ENCODE measurements at places on chromosomes 16 and 17.
A peak's percentile ranks its signal among the peaks of the same experiment; 100 is the strongest.

DNA sequence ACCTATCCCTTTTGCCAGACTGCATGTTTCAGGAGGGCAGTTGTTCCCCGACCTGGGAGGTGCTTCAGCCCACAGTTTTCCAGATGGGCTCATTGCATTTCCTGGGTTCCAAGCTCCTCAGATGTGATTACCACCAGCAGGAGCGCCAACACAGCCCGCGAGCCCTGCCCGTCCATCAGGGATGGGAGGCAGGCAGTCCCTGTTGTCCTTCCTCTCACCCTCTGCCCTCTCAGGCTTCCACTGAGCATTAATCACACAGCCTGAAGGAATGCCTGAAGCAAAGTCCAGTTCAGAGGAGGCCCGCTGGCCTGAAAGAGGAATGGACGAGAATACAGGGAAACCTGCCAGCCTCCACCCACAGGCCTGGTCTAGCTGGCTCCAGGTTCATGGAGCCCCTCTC, 256.3 kb upstream of the SDK2 start:
- DNase-seq = no peak

DNA sequence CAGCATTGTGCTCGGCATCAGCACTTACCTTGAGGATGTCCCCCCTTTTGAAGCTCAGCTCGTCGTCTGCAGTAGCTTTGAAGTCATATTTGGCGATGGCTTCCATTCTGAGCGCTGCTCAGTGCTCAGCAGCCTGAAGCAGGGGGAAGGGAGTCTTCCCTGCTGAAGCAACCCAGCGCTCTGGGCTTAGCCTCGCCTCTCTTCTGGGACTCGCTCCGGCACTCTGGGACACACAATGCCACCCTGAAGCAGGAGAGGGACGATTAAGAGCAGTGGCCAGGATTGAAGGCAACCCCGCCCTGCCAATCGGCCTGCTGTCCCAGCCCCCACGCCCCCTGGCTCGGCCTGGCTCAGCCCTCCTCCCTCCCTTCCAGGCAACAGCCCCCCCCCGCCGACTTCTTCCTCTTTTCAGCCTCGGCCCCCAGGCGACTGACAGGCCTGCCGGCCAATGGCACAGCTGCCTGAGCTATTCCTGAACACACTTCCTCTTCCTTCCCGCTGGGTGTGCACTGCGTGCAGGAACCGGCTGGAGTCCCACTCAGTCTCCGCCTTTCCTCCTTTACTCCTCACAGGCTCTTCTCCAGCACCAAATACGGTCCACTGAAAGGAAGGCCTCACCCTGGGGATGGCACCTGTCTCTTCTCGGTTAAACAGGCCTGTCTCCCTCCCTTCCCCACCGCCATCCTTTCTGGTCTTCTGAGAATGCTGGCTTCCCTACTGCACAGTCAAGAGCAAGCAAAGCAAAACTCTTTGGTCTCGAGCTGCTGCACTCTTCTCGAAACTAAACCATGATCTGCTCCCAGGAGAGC, 11.8 kb downstream of the GRB2 start:
- peak; percentile 73 for DNase-seq

GRCh38 chr17:48751172-48751571, 22.6 kb upstream of the HOXB13 start:
- no peak for DNase-seq

DNA sequence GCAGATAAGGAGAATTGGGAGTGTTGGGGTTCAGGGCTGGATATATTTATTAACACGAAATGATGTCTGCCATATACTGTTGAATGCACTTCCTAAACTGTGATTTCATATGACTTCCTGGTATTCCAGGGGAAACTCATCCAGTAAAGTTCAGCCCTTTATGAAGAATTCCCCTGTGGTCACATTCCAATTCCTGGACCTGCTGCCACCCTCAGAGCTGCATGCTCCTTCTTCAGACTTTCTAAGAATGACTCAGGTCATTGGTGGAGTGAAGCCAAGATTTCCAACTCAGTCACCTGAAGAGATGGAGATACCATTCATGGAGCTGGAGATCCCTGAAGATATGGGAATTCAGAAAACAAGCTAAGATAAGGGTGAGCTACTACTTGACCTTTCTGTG, 114.2 kb upstream of the TMEM97 start:
- no peak for DNase-seq

DNA sequence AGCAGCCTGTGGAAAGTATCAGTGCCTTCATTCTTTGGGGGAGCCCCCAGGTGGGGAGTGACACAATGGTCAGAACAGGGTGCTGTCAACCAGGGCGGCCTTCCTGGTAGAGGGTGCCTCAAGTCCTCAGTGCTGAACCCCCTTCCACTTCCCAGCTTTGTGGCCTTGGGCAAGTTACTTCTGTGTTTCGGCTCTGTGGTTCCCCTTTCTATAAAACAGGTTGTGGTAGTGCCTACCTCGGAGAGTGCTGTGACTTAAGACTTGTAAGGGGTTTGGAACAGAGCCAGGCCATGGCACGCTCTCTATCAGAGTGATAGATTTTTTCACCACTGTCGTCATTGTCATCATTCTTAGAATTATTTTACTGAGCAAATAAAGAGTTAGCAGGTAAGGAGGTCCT, 141.1 kb downstream of the CCDC182 start:
- DNase-seq = peak; percentile 29

DNA sequence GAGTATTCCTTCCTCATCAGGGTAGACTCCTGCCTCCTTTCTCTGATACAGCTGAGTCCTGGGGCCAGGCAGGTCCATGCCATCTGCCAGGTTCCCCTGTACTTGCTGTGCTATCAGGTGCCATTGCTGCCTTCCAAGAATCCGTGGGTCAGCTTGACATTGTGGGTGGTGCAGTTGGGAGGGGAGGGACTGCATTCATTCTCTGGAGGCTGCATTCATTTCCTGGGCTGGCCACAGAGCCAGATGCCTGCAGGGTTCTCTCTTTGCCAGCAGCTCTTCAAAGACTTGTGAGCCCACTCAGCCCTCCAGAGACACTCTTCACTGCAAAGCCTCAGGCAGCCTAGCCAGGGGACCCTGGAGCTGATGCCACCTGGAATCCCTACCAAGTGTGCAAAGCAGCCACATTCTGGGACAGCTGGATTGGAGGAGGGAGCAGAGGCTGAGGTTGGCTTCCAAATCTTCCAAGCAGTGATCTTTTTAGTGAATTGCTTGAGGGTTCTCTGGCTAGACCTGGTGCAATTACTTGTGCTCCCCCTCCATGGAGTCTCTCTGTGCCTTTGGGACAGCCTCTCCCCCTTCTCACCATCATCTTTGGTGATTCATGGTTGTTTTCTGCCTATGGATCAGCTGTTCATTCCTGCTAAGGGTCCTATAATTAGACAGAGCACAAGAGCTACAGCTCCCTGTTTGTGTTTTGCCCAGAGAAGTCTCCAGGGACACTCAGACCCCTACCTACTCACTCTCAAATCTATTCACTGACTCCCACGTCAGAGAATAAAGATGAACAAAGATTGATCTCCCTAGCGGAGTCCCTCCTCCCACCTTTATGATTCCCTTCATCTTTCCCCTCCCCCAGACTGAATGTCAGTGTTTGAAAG, 20.9 kb downstream of the ANKFN1 start:
- no peak for DNase-seq

DNA sequence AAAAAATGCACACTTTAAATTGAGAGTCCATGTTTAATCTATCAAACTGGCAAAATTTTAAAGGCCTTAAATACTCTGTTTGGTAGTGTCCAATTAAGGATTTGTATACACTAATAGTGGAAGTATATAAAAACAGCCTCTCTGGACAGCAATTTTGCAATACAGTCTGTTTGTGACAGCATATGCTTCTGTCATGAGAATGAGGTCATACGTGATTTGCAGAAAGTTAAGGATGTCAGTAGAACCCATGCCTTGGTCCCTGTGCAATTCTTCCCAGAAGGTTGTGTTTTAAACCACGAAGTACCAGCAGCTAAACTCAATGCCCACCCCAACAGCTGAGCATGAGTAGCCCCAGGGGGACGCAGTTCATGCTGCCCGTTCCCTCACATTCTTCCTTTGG, 78.4 kb downstream of the AIPL1 start:
- no peak for DNase-seq

DNA sequence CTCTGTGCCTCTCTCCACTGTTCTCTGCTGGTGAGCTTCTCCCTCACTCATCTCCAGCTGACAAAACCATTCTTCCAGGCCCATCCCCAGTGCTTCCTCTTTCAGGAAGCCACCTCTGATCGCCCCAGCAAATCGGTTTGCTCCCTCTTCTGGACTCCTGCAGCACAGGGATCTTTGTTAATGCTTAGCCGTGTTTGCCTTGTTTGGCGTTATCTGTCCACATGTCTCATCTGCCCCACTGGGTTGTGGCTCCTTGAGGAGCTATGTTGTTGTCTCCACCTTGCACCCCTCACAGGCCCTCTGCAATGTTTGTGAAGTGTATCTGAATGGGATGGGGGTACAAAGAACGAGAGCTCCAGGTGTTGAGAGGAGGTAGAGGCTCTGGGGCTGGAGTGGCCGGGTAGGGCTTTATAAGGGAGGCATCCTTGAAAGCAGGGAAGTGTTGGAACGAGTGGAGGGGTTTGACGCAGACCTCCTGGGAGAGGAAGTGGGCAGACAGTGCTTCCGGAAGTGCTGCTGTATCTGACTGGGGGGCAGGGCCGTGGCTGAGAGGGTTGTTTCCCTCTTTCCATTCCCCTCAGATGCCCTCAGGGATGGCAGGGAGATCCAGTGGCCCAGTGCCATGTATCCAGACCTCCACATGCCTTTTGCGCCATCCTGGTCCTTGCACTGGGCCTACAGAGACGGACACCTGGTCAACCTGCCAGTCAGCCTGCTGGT, 27.8 kb downstream of the CASKIN2 start:
- DNase-seq = peak; percentile 18

DNA sequence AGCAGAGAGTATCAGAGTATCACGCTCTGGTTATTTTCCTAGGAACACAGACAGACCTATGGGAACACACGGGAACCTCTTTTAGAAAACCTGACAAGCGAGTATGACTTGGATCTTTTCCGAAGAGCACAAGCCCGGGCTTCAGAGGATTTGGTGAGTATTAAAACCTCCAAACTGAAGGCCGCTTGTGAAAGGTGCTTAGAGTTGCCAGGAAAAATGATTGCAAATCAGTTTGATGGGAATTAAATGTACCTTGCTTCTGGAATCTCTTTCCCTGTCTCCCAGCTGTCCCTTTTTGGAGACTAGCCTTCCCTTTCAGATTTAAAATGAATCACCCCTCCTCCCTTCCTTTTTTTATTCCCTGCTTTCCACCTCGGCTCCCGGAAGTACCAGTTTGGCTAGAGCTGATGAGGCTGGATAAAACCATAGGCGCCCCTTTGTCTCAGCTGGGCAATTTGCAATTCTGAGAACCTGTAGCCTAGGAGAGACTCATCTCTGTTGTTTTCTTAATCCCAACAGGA, 27.3 kb downstream of the KAT7 start:
- no peak for DNase-seq

- no peak for DNase-seq
Observed at GRCh38 chr16:50626868-50627267, 54.2 kb downstream of the SNX20 start.

GRCh38 chr17:14318918-14319205, 18.0 kb downstream of the HS3ST3B1 start:
- DNase-seq = no peak

DNA sequence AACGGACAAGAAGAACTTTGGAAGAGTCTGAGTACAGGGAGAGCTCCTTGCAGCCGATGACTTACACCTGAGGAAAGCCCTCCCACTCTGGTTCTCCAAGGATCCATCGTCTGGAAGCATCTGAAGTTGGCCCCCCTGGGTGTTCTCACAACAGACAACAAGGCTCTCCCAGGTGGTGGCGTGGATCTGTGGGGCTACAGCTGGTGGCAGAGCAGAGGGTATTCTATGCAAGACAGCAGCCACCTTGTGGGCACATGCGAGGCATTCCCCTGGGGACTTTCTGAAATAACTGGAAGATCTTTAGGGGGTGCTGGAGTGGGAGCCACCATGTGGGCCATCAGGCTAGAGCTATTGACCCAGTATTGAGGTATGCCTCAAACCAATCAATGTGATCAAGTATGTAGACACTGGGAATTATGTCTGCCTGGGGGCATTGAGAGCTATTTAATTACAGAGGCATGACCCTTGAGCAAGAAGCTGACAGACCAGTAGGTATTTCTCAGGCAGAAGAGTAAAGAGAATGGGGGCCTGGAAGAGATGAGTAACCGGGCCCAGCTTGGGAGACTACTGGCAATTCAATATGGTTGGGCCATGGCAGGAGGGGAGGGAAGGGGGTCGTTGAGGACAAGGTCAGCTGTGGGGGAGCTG, 6.9 kb upstream of the KRT19 start:
- no peak for DNase-seq

GRCh38 chr17:18246880-18247612, 11.5 kb downstream of the FLII start:
- DNase-seq = no peak

DNA sequence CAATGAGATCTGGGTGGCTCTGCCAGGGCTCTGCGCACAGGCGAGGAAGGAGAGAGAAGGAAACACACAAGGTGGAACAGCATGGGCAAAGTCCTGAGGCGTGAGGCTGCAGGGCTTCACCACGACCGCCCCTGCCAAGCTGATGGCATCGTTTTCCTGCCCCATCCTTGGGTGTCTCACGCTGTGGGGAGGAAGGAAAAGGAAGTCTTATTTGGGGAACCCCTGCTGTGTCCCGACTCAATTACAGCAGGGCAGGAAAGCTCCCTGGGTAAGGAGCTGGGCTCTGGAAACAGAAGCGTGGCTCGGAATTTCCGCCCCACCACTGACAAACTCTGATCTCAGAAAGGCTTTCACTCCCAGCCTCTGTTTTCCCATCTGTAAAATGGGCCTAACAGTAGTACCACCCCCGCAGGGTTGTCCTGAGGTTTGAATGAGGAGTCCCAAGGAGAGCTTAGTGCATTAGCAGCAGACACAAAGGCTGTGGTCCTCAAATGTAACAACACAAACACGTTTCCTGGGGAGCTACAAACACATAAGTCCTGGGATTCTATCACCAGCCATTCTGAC, 3.2 kb upstream of the CDH5 start:
- DNase-seq = no peak

DNA sequence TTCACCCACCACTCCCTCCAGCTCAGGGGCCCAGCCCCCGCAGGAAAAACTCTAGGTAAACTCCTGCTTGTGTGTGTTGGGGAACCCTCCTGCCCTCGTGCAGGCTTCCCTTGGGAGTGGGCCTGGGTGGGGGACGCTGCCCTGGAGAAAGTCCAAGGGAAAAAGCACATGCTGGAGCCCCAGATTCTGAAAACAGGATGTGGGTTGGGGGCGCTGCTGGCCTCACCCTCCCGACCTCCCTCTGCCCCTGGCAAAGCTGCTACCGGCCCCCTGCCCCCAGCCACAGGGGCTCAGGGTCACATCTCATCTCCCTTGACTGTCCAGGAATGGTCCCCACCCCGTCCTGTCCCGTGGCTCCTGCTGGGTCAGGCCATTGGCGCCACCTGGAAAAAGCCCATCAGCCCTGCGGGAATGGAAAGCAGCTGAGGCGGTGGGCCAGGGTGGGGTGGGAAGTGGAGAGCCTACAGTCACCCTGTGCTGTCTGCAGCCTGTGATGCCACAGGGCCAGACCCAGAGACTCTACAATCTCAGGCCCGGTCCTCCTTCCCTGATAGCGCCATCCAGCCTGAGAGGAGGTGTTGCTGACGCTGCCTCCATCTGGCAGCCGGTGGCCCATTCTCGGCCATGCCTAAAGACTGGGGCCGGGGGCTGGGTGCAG, 2.5 kb upstream of the GJD3 start:
- no peak for DNase-seq

- DNase-seq = no peak
Observed at GRCh38 chr16:1216296-1216619, 8.8 kb downstream of the TPSG1 start.

- DNase-seq = no peak
Observed at GRCh38 chr17:64231567-64232141, 31.4 kb downstream of the TEX2 start.

- DNase-seq = no peak
Observed at GRCh38 chr17:40150276-40150675, 9.9 kb downstream of the CASC3 start.

- DNase-seq = no peak
Observed at GRCh38 chr17:70888324-70888723, 719.0 kb downstream of the KCNJ2 start.
